ENCODE measurements at places on chromosomes 16 and 17.

- DNase-seq, result peak; percentile 18
These were observed 64.1 kb downstream of the NF1 start for GRCh38 chr17:31158746-31159377.

GRCh38 chr17:47621293-47622179 lies 28.2 kb upstream of the KPNB1 start:
- peak; percentile 80 for DNase-seq

DNA sequence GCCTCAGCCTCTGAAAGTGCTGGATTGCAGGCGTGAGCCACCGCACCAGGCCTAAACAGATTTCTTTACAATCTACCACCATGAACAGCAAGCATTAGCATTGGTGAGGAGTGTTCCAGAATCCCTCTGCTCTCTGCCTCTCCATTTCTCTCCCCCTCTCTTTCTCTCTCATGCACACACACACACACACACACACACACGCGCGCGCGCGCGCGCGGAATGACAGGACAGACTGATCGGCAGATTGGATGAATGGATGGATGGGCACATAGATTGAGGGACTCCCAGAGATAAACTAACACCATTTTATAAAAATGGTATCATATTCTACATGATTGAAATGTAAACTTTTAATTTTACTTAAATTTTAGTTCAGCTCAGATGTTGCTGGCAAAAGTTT lies 3.3 kb downstream of the CARD14 start:
- no peak for DNase-seq

- no peak for DNase-seq
These were observed 193.8 kb upstream of the CACNG3 start for GRCh38 chr16:24062270-24062817.

DNA sequence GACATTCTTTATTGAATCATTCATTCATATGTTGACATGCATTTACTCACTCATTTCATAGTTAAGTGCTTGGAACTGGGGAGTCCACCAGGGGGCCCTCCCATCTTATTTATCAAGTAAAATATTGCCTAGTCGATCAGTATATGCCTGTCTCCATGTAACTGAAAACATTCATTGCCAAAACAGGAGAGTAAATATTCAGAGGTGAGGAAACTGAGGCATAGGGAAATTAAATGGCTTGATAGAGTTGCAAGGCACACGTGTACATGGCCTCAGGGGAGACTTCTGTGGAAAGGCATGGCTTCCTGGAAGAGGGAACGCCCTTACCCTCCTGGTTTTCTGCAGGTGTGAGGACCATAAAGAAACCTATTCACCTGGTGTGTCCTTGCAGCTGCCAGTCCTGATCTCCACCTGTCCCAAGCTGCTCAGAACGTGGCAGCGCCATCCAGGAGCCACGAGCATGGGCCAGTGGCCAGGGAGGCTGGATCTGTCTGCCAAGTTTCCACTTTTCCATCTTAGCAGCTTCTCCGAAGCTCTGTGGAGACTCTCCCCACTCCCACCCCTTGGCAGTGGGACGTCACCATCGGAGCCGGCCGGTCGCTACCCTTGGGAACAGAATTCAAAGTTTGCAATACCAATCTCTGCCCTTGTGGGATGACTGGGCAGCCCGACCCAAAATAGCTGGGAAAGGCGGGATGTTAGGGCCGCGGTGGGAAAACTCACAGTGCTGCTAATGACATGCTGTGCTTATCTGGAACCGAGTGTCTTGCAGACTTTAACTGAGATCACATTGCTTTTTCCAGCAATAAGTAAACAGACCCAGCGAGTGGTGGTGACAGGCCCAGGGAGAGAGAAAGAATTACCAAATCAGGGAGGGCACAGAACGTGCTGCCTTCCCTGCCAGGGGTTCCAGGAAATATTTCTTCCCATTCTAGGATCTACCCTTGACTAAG lies 4.1 kb upstream of the C1QTNF1 start:
- peak; percentile 59 for DNase-seq

- no peak for DNase-seq
These were observed 120.6 kb upstream of the CACNG5 start for GRCh38 chr17:66714046-66715023.

Data from fibroblast of lung (primary cell).